ENCODE measurements at places on chromosomes 3 and 15. TPM values are rescaled to one million over a fixed set of nuclear protein-coding genes. Genes with fewer than 3 reads are reported as not detected.

TCAIM gene
- total RNA-seq = 33.2 TPM

STOML1 gene
- total RNA-seq = 23.4 TPM

GRK7 gene
- 0.12 TPM for total RNA-seq

STRA6 gene
- total RNA-seq = not detected

FOXL2NB gene
- total RNA-seq = not detected

CCR2 gene
- 17.8 TPM for total RNA-seq

KNG1 gene
- 0.14 TPM for total RNA-seq

KBTBD8 gene
- 6.0 TPM for total RNA-seq

DNA sequence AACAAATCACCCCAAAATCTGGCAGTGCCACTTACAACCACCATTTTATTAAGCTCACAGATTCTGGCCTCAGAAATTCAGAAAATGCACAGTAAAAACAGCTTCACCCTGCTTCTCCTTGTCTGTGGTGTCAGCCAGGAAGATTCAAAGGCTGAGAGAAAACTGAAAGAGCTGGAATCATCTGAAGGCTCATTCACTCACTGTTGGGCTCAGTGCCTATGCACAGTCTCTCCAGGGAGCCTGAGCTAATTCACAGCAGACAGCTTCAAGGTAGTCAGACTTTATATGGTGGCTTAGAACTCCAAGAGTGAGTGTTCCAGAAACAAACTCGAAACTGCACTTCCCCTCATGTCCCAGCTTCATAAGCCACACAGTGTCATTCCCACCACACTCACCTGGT lies 16.5 kb upstream of the PLOD2 start:
- DNase-seq = no peak

- no peak for DNase-seq
These were observed 61.0 kb downstream of the KLF13 start for GRCh38 chr15:31387479-31388118.

DNA sequence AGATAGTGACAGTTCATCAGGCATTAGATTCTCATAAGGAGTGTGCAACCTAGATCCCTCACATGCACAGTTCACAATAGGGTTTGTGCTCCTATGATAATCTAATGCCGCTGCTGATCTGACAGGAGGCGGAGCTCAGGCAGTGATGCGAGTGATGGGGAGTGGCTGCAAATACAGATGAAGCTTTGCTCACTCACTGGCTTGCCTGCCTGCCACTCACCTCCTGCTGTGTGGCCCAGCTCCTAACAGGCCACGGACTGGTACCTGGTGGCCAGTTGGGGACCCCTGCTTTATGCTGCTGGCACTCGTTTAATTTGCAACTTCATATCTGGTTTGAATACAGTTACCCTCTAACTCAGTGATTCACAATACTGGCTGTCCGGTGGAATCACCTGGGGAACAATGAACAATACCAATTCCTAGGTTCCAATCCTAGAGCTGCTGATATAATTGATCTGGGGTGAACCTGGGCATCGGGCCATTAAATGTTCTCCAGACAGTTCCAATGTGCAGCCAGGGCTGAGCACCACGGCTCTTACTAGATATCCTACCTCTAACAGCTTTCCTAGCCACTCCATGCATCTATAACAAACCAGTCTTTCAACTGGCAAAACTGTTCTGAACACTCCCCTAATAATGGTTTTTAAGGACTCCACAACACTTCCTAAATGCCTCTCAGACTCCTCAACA lies 131.4 kb downstream of the ATP1B3 start:
- DNase-seq = no peak

DNA sequence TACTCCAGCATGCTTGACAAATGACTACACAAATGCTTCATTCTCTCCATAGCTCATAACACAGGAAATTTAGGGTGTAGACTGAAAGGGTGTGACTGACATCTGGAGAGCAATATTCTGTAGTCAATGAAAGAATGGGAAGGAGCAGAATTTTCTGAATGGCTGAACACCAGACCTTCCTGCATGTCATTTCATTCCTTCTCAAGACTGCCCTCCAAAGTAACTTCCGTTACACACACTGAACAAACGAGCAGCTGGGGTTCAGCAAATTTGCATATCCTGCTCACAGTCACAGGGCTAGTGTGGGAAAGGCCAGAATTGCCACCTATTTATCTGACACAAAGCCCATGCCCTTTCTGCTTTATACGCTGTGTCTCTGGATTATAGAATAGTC lies 325.0 kb upstream of the CFAP20DC start:
- DNase-seq = no peak

DNA sequence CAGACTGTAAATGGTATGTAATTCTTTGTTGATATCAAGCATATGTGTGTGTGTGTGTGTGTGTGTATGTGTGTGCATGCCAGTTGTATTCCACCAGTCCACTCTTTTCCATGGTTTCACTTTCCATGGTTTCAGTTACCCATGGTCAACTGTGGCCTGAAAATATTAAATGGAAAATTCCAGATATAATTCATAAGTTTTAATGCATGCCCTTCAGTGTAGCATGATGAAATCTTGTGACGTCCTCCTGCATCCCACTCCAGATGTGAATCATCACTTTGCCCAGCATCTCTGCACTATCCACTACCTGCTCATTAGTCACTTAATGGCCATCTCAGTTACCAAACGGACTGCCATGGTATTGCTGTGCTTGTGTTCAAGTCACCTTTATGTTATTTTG lies 215.9 kb downstream of the GBE1 start:
- no peak for DNase-seq

DNA sequence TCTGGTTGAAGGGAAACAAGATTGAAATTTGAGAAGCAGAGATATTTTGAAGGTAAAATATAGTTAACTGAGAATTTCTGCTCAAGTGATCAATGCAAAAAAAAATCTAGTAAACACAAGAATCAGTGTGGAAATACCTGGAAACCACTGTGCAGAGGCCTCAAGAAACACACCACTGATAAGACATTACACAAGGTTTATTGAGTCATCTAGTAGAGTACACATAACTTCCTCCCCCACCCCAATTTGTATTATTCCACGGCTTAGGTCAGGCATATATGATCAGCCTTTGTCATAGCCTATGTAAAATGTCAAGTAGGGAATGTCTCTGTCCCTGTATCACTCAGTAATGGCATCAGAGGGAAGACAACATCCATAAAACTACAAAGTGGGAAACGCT lies 447.8 kb upstream of the BCHE start:
- DNase-seq = no peak

- DNase-seq = no peak
These were observed 66.2 kb downstream of the MCTP2 start for GRCh38 chr15:94297558-94297957.

DNA sequence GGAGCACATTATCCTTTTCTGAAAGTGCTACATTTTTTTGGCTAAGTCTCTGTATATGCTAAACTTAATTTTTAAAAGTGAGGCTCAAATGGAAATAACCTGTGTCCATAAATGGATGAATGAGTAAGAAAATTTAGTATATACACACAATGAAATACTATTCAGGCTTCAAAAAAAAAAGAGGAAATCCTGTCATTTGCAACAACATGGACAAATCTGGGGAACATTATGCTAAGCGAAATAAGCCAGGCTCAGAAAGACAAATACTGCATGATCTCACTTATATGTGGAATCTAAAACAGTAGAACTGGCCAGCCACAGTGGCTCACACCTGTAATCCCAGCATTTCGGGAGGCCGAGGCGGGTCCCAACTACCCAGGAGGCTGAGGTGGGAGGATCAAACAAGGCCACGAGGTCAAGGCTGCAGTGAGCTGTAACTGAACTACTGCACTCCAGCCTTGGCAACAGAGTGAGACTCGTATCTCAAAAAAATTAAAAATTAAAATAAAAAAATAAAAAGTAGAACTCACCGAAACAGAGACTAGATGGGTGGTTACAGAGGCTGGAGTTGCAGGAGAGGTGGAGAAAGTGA lies 25.8 kb downstream of the CCDC12 start:
- DNase-seq = no peak

DNA sequence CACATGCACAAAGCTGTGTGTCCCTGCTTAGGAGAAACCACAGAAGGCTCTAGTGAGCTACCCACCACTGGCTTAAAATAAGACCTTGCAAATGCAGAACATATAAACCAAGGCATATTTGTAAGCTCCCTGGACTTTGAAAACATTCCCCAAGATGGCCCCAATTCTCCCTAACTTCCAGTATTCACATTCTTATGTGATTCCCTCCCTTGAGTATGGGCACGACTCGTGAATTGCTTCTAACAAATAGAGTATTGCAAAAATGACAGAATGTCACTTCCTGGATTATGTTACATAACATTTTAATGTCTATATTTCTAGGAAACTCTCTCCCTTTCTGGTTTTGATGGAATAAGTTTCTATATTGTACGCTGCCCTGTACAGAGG lies 131.8 kb upstream of the MCTP2 start:
- DNase-seq = no peak

- DNase-seq = no peak
These were observed 766 bp downstream of the FAM98B start for GRCh38 chr15:38454696-38455090.

DNA sequence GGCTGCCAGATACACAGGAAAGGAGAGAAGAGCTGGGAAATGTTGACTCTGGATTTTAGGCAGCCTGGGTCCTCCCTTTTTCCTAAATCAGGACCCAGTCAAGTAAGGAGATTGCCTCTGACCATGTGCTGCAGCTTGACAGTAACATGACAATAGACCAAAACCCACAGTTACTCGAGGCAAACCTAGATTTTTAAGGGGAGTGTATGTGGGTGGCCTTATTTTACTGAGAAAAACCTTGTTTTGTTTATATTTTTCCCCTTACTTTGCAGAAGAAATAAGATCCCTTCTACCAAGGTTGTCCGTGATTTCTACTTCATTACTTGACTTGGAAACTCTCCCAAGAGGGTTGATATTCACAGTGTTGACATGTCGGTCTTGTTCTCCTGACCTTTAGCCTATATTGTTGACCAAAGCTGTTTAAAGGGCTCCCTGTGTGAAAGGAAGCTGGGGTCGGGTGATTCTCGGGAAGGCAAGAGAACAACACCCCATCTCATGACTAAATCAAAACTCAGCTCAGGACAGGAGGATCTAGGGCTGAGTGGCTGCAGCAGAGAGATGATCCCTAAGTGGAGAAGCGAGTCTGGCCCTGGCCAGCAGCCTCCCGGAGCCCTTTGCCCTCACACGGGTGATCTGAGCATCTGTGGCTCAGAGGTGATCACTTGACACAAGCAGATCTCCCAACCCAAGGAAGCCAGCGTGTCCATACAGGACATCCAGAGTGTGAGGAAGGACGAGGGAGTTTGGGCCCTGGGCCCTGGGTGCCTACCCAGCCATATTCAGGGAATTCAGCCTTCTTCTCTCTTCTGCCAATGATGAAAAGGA lies 31.0 kb upstream of the SLCO2A1 start:
- no peak for DNase-seq

DNA sequence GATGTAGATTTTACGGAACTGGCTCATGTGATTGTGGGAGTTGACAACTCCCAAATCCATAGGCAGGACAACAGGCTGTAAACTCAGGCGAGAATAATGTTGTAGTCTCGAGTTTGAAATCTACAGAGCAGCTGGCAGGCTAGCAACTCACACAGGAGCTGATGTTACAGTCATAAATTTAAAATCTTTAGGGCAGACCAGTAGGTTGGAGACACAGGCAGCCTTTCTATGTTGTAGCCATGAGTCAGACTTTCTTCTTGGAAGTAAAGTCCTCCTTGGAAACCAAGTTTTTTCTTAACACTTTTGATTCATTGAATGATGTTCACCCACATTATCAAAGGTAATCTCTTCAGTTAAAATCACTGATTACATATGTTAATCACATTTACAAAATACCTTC lies 89.1 kb upstream of the ALCAM start:
- DNase-seq = no peak

GRCh38 chr15:62618432-62618831 lies 424.1 kb upstream of the TPM1 start:
- DNase-seq = no peak

GRCh38 chr3:132285620-132285945 lies 31.6 kb upstream of the ACP3 start:
- no peak for DNase-seq

DNA sequence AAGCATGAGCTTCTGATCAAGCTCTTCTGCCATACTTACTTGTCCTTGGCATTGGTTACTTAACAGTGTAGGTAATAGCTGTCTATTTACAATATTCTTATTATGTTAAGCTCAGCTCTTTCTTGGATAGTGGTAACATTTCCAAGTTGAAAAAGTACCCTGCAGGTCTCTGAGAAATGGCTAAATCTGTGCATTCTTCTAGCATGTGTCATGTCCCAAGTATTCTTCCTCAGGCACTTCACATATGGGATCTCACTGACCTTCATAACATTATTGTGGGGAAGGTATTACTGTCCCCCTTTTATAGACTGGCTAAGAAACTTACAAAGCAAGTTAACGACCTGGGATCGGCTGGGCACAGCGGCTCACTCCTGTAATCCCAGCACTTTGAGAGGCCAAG lies 236.1 kb downstream of the RORA start:
- DNase-seq = no peak

DNA sequence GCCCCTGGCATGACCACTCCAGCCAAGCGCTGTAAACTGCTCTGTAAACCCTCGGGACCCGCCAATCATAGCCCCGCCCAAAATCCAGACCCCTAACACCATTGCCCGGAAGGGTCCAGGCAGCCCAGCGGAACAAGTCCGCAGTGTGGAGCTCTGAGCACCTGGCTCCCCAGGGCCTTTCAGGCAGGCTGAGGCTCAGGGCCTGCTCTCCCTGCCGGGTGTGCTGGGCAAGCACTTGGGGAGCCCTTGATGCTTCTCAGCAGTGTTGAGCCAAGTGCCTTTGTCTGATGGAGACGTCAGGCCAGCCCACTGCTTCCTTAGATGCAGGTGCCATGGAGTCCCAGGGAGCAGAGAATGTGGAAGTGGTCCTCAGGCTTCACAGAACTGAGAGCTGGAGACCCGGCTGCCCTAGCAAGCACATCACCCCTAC lies 106.2 kb downstream of the TLE3 start:
- no peak for DNase-seq

- DNase-seq = no peak
These were observed 54.2 kb downstream of the MSL2 start for GRCh38 chr3:136141891-136142290.

DNA sequence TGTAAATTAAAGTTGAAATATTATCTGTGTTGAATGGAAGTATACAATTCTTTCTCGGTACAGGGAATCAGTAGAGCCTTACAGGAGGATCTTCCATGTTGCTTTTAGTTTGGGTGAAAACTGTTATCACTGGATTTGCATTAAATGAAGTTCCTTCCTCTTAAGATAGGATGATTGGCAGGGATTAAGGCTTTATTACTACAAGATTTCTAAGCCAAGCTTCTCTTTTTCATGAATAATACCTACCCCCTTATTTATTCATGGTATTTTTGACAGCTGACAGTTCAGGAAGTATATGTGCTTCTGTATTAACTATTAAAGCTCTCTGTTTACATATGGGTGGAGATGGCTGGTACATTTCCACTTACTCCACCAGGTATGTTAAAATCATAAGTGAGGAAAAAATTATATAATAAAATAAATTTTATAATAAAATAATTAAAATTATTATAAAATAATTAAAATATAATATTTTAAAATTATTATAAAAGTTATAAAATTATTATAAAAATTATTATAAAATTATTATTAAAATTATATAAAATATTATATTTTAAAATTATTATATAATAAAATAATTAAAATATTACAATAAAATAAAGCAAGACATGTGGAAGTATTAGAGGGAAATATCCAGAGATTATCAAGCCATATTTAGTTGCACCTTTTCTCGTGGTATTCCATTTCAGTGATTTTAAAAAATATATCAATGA lies 332.9 kb downstream of the ROBO2 start:
- DNase-seq = no peak

Measured in upper lobe of right lung (tissue), 1 donor.